Bronchial epithelial cell (primary cell): ENCODE measurements at places on chromosomes 4 and X. TPM values are rescaled to one million over a fixed set of nuclear protein-coding genes. Genes with fewer than 3 reads are reported as not detected.

ARMCX1 gene
- 5.8 and 7.4 TPM in 2 replicates for total RNA-seq

TMEM47 gene
- 10.0 and 12.4 TPM in 2 replicates for total RNA-seq

HPGDS gene
- total RNA-seq, result not detected in 2 replicates

PLK4 gene
- total RNA-seq, result 0.53 and 1.7 TPM in 2 replicates

PDZD4 gene
- total RNA-seq, result under 0.01 TPM in 2 replicates

MAGEC2 gene
- total RNA-seq, result not detected in 2 replicates

CT83 gene
- total RNA-seq, result not detected in 2 replicates

GRCh38 chr4:137635601-137636000 is 103.3 kb upstream of the PCDH18 start:
- DNase-seq, result no peak

- DNase-seq, result no peak
These were observed 32.4 kb upstream of the RHOH start for GRCh38 chr4:40164459-40164858.

DNA sequence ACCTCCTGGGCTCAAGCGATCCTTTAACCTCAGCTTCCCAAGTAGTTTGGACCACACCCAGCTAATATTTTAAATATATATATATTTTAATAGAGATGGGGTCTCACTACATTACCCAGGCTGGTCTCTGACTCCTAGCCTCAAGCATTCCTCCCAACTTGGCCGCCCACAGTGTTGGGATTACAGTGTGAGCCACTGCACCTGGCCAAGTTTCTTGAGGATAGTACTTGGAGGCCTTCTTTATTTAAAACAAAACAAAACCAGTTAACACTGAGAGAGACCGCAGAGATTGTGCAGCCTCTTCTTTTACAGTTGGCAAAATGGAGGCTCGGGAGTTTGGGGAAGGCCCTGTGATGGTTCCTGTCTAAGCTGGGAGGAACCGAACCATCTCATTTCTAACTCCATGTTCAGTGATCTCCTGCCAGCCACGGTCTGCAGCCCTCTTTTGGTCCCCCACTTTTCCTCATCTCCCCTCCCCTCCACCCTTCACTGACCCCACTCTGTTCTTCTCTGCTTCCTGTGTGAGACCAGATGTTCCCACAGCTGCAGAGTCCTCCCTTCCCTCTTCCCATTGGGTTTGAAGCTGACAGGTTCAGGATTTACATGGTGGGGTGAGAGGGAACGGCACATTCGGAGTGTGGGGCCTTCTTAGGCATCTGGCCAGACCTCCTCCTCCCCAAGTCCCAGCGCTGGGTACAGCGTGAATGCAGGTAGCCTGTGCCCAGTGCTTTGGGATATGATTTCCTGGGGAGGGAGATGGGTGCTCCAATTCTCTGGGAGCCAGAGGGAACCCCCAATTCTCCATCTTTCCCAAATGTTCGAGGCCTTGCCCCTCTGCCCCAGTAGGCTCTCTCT is 1.4 kb upstream of the SORCS2 start:
- no peak for DNase-seq

DNA sequence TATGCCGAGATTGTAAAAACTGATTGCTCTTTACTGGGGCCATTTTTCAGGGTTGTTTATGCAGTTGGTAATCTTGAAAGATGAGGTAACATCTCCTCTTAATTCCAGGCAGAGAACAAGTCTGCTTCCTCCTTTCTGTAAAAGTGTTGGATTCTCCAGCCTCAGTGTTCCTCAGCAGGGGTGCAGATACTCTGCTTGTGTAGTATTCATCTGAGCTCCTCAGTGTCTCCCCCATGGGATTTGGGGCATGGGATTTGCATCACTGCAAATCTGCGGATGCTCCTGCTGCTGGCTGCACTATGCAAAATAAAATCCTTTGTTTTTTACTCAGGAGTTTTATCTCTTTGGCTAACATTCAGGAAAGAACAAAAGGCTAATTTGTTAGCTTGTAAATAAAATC is 104.9 kb upstream of the ATP8A1 start:
- no peak for DNase-seq

DNA sequence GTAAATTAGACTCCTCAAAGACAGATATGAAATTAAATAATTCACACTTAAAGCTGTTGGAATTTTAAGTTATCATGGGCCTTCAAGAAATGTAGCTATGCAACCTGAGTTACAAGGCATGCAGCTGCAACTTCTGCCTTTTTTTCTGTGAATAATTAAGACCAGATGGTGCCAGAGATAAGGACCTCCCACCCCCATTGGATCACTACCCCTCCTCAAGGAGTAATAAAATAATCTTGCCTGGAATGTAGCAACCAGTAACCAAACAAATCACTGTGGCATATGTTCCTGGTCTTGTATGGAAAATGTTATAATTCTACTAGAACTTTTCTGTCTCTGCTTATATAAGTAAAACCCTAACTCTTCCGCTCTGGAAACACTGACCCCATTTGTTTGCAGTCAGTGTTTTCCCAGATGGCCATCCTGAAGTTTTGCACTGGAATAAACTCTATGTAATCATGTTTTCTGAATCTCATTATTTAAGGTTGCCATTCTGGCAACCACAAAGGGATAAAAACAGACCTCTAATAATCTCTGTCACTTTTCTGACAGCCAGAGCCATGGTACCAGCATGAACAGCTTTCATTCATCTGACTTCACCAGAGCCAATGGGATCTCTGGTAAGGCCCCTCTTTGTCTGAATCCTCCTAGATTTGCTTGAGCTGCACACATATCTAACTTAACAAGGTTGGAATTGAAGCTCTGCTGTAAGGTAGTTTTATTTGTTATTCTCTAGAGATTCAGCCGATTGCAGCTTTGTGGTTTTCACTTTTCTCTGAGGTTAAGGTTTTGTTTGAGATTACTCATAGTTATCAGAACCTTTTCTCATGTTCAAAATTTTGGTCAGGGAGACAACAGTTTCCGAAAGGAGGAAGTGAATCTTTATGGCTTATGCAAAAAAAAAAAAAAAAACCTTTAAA is 274.6 kb downstream of the NAF1 start:
- DNase-seq, result peak; percentile 1

GRCh38 chrX:130260316-130260715 is 8.4 kb downstream of the ZNF280C start:
- no peak for DNase-seq

GRCh38 chrX:13463608-13464007 is 105.8 kb upstream of the EGFL6 start:
- DNase-seq, result peak; percentile 93
